ENCODE measurements at places on chromosomes 11 and 22.
A peak's percentile ranks its signal among the peaks of the same experiment; 100 is the strongest.

DNA sequence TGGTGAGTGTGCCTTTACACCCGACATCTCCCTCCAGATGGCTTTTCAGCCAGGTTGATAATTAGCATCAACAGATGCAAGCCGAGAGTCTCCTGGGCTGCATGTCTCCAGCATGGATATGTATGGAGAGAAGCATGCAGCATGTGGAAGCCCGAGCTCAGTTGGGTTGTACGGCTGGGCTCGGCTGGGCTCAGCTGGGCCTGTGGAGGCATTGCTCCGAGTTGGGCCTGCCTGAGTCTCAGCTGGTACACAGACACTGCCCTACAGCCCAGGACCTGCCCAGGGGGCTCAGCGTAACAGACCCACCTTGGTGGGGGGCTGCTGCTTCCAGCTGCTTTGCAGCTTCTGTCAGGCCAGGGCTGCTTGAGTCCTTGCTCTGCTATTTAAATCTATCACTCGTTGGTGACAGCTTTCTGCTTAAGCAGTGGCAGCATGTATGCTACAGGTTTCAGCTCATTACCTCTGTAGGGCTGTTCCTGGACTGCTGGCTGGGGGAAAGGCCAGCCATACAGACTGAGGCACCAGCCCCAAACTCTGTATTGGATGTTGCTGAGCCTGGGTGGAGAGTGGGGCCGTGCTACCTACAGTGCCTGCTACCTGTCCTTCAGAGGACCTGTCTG is 115.5 kb downstream of the TEAD1 start:
- DNase-seq: no peak

- DNase-seq: peak; percentile 65
Observed at GRCh38 chr11:122601141-122602125, 54.1 kb upstream of the UBASH3B start.

GRCh38 chr11:45928535-45929215 is 6.2 kb downstream of the LARGE2 start:
- DNase-seq: no peak

- DNase-seq: no peak
Observed at GRCh38 chr11:114099392-114100178, 40.1 kb downstream of the ZBTB16 start.

- no peak for DNase-seq
Observed at GRCh38 chr11:73170140-73170539, 28.0 kb upstream of the FCHSD2 start.

GRCh38 chr11:60485987-60486386 is 6.6 kb upstream of the MS4A12 start:
- no peak for DNase-seq

DNA sequence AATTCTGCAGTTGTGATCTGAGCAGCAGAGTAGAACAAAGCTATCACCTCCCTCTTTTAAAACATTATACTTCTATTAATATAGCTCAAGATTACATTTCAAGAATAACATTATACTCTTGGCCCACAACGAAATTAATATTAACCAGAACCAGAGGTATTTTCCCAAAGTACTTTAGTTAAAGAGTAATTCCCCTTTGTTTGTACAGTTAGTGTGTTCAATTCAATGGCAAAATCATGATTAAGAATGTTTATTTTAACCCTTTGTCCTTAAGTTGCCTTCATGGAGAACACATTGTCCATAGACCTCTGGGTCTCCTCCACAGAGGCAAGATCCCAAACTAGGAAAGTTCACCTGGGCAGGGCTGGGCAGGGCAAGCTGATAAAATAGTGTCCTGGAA is 88.0 kb upstream of the CSNK2A3 start:
- no peak for DNase-seq

All from BJ (cell line).